ENCODE measurements at places on chromosomes 4 and X. TPM values are rescaled to one million over a fixed set of nuclear protein-coding genes. Genes with fewer than 3 reads are reported as not detected.

CSAG3 gene
- not detected for total RNA-seq

AADAT gene
- 10.2 TPM for total RNA-seq

GPM6B gene
- 3.4 TPM for total RNA-seq

SASH3 gene
- total RNA-seq = not detected

DNA sequence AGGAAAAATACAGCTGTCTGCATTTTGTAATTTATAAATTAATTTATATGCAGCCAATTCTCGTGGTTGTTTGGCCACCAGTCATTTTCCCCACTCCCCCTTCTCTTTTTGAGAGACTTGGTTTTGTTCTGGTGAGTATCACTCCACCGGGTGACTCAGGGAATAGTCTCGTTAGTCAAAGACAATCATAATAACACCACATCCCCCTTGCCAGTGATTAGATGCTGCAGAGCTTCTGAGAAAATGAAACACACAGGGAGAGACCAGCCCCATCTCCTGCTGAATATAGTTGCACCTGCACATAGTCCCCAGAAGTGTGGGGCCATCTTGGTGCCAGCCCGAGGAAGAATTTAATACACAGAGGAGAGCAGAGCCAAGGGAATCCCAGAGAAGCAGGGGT lies 8.0 kb upstream of the FNIP2 start:
- no peaks in the 10 kb centered on the region for H3K27me3 ChIP-seq
- H3K4me3 ChIP-seq = no peak overlapping the region
- H3K36me3 ChIP-seq = no peaks in the 10 kb centered on the region
- H3K4me1 ChIP-seq = no peaks in the 10 kb centered on the region
- DNase-seq = no peak
- H3K27ac ChIP-seq = no peak overlapping the region
